ENCODE measurements at places on chromosomes 3 and 15.

GRCh38 chr3:28253040-28253715, 11.8 kb downstream of the CMC1 start:
- H3K36me3 ChIP-seq = no peaks in the 10 kb centered on the region
- no peak overlapping the region for H3K4me3 ChIP-seq
- no peaks in the 10 kb centered on the region for H3K27me3 ChIP-seq
- no peak overlapping the region for H3K27ac ChIP-seq
- no peak for DNase-seq

GRCh38 chr3:128411574-128412064, 55.1 kb downstream of the DNAJB8 start:
- no peak overlapping the region for H3K27ac ChIP-seq
- H3K4me3 ChIP-seq = no peak overlapping the region
- no peaks in the 10 kb centered on the region for H3K4me1 ChIP-seq
- H3K36me3 ChIP-seq = no peaks in the 10 kb centered on the region
- no peaks in the 10 kb centered on the region for H3K27me3 ChIP-seq
- DNase-seq = no peak

DNA sequence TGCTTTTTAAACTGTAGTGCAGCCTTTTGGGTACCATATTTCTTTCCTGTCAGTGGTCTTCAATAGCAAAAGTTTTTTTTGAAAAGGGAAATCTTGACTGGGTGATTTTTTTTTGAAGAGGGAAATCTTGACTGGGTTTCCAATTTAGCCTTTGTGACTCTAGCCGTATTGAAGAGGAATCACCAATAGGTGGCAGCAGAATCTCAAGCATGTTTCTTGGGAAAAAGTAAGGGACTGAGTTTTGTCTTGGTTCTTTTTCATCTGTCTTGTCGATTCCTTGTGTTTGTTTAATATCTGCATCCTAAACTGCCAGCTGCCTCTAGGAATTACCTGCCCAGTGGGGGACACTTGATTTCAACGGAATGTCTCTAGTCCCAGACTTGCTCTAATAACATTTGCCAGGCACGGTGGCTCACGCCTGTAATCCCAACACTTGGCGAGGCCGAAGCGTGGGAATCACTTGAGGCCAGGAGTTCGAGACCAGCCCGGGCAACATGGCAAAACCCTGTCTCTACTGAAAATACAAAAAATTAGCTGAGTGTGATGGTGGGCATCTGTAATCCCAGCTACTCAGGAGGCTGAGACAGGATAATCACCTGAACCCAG, 89.2 kb downstream of the RBPMS2 start:
- no peak for DNase-seq
- peaks cover 67% of the 10 kb centered on the region for H3K36me3 ChIP-seq
- H3K4me1 ChIP-seq = peaks cover 35% of the 10 kb centered on the region
- H3K27ac ChIP-seq = peak overlapping the region; percentile 61
- no peak overlapping the region for H3K4me3 ChIP-seq

DNA sequence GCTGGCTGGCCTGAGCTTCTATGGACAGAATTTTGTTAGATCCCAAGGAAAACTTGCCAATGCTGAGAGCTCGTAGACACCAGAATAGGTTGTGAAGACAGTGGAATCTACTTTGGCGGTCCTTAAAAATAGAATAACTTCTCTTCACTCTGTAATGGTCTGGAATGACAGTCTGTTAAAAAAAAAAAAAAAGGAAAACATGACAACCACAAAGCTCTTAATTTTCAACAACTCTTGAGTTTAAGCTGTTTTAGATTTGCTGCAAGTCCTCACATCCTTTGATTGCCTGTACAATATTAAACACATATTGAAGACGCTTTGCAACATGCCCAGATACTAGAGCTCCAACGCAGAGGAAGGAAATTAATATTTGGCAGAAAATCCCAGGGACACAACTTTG, 122.8 kb upstream of the GALNT15 start:
- no peaks in the 10 kb centered on the region for H3K36me3 ChIP-seq
- no peak overlapping the region for H3K27ac ChIP-seq
- H3K4me1 ChIP-seq = no peaks in the 10 kb centered on the region
- no peak for DNase-seq

DNA sequence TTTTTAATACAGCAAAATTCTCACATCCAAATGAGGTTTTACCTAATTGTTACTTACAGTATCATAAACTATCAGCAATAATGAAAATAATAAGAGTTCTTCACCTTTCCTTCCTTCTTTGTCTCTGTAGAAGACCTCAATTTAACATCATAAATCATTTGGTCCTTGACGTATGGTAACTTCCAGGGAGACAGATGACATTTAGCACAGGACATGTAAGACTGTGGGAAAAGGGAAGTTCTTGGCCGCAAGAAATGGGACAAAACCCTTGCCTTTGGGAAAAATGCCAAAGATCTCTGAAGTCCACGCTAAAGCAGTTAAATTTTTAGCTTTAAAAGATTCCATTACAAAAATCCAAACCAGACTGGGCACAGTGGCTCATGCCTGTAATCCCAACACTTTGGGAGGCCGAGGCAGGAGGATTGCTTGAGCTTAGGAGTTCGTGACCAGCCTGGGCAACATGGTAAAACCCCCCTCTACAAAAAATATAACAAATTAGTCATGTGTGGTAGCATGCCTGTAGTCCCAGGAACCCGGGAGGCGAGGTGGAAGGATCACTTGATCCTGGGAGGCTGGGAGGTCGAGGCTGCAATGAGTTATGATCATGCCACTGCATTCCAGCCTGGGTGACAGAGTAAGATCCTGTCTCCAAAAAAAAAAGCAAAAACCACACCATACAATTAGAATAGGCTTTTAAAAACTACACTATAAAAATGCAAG, 8.8 kb downstream of the PTPN9 start:
- no peaks in the 10 kb centered on the region for H3K36me3 ChIP-seq
- H3K27ac ChIP-seq = no peak overlapping the region
- no peaks in the 10 kb centered on the region for H3K4me1 ChIP-seq
- no peaks in the 10 kb centered on the region for H3K27me3 ChIP-seq
- no peak for DNase-seq

DNA sequence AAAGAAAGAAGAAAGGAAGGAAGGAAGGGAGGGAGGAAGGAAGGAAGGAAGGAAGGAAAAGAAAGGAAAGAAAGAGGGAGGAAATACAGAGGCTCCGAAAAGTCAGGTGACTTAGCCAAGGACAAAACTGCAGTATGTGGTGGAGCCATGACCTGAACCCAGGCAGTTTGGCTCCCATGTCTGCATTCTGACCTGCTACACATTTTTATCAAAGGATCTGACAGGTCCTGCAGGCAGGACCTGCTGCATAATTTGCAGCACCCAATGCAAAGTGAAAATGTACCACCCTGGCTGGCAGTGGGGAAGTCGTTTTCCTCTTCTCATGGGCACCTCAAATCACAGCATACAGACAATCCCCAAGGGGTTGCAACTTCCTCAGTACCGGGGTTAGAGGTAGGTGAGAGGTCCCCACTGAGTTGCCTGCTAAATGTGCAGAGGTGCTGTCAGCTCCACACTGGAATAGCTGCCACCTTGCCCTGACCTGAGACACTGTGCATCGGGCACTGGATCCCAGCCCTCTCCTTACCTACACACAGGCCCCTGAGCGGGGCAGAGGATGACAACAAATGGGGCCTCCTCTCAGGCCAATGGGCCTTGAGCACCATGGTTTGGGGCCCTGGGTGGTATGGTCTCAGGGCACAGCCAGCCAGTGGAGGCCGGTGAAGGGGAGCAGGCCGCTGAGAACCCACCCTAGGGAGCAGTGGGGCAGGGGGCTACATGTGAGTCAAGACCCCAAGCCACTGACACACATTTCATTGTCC, 175.1 kb downstream of the SHQ1 start:
- no peaks in the 10 kb centered on the region for H3K36me3 ChIP-seq
- no peak for DNase-seq
- H3K4me3 ChIP-seq = no peak overlapping the region
- H3K4me1 ChIP-seq = no peaks in the 10 kb centered on the region
- H3K27ac ChIP-seq = no peak overlapping the region

DNA sequence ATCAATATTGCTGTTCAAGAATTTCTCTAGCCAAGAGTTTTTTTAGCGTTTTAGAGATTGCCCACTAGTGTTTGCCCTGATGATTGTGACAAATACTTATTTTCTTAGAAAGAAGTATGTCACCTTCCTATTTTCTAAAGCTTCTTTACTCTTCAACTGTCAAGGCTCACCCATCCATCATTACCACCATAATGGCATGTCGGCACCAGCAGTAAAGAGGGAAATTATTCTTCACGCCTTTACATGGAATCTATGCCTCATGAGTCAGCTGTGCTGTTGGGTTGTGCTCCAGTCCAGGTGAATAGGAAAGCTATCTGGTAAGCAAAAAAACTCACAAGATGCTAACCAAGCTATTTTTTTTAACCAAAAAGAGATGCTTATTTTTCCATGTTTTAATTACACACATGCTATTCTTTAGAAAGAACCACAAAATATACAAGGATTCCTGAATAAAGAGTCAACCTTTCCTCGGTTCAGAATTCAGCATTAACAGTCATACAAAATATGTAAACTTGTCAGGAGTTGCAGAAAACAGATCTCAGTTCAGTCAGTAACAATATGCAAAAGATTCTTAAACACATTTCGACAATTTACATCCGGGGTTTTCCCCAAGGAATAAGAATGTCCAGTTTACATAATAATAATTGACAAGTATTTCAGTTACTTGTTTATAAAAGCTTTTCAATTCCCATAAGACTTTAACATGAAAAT, 128.0 kb downstream of the ATP8B4 start:
- H3K27me3 ChIP-seq = no peaks in the 10 kb centered on the region
- H3K27ac ChIP-seq = peak overlapping the region; percentile 76
- no peaks in the 10 kb centered on the region for H3K36me3 ChIP-seq
- H3K4me3 ChIP-seq = no peak overlapping the region
- H3K4me1 ChIP-seq = peaks cover 76% of the 10 kb centered on the region

GRCh38 chr3:98900265-98901118, 1.0 kb downstream of the DCBLD2 start:
- no peaks in the 10 kb centered on the region for H3K27me3 ChIP-seq
- DNase-seq = no peak
- H3K4me1 ChIP-seq = no peaks in the 10 kb centered on the region

DNA sequence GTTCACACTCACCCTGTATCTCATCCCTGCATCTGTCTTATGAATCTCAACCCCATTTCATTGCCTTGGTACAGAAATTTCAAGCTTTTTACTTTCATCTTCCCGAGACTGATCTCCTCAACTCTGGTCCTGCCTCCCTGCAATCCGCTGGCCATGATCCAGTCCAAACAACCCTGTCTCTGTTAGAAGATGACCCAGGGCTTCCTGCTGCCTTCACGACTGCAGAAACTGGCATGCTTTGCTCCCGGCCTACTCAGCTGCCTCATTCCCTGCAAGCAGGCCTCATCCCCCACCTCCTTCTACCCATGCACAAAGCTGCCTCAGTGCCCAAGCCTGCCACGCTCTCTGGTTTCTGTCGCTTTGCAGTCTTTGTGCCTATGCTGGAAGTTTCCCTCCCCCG, 12.4 kb downstream of the HES1 start:
- no peaks in the 10 kb centered on the region for H3K36me3 ChIP-seq
- DNase-seq = no peak
- no peaks in the 10 kb centered on the region for H3K4me1 ChIP-seq
- no peaks in the 10 kb centered on the region for H3K27me3 ChIP-seq
- H3K4me3 ChIP-seq = no peak overlapping the region

- no peaks in the 10 kb centered on the region for H3K4me1 ChIP-seq
- H3K27ac ChIP-seq = no peak overlapping the region
- no peak overlapping the region for H3K4me3 ChIP-seq
- H3K27me3 ChIP-seq = peaks cover 5% of the 10 kb centered on the region
- DNase-seq = no peak
Measured at GRCh38 chr3:127216415-127217261, 23.7 kb downstream of the PRR23E start.

- H3K27me3 ChIP-seq = no peaks in the 10 kb centered on the region
- DNase-seq = peak; percentile 84
- peak overlapping the region; percentile 51 for H3K27ac ChIP-seq
- H3K36me3 ChIP-seq = peaks cover 43% of the 10 kb centered on the region
- H3K4me3 ChIP-seq = no peak overlapping the region
Measured at GRCh38 chr3:129576514-129577352, 29.7 kb downstream of the PLXND1 start.

GRCh38 chr3:192417559-192418055, 309.7 kb downstream of the FGF12 start:
- H3K4me3 ChIP-seq = no peak overlapping the region
- no peaks in the 10 kb centered on the region for H3K27me3 ChIP-seq
- H3K27ac ChIP-seq = no peak overlapping the region
- H3K4me1 ChIP-seq = no peaks in the 10 kb centered on the region
